Effector memory CD8-positive, alpha-beta T cell (primary cell): ENCODE measurements at places on chromosomes 3 and 15.

GRCh38 chr15:80289528-80290495 is 37.8 kb upstream of the CTXND1 start:
- DNase-seq, result no peak

GRCh38 chr3:178841011-178841410 is 230.6 kb downstream of the ZMAT3 start:
- DNase-seq, result no peak

GRCh38 chr3:20564966-20565365 is 379.0 kb upstream of the SGO1 start:
- DNase-seq, result no peak

DNA sequence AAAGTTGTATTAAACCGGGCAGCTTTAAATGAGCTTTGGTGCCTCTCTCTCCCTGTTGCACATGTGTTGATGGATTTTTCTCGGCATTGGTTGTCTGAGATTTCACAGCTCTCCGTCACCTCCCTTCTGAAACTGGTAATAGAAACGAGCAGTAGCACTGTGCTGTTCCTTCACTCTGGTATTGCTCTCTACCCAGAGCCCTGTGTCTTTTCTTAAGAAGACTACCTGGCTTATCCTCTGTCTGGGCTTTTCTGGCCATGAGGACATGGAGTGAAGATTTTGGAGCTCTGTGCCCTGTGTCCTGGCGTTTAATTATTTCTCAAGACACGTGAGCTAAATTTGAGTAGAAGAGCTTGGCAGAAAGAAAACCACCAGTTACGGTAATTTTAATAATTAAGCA is 209.6 kb upstream of the EIF1B start:
- no peak for DNase-seq

- no peak for DNase-seq
Measured at GRCh38 chr3:171225165-171225564, 198.6 kb upstream of the SLC2A2 start.

GRCh38 chr15:84714821-84715220 is 1.1 kb downstream of the SEC11A start:
- no peak for DNase-seq

GRCh38 chr3:11465744-11466616 is 177.7 kb downstream of the VGLL4 start:
- DNase-seq, result no peak

DNA sequence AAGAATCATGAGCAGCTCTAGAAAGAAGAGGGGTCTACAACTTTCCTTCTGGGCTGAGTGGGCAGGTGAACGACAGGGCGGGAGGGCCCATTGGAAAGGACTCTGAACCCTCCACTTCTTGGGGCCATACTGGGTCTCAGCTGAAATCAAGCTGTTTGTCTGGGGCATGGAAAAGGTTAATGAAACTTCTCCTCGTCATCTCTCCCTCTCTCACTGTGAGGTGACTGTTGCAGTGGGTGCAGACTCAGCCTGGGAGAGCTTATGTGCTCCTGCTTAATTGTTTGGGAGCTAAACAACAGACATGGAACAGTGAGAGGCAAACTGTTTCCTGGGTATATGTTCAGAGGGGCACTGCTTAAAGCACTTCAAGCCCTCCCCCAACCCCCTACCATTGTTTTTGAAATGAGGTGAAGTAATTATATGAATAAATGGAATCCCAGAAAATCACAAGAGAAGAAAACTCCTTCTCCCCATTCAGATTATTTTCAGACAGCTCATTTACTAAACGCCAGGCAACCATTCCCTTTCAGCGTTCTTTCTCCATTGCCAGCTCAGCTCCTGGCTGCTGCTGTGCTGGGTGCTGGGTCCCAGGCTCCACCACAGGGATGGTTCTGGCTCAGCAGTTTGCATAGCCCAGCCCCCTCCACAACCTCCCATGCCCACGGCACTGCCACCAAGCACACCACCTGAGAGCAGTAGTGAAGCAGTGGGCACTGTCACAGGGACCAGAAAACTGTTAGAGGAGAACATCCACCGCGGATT is 444.9 kb upstream of the TBL1XR1 start:
- no peak for DNase-seq

DNA sequence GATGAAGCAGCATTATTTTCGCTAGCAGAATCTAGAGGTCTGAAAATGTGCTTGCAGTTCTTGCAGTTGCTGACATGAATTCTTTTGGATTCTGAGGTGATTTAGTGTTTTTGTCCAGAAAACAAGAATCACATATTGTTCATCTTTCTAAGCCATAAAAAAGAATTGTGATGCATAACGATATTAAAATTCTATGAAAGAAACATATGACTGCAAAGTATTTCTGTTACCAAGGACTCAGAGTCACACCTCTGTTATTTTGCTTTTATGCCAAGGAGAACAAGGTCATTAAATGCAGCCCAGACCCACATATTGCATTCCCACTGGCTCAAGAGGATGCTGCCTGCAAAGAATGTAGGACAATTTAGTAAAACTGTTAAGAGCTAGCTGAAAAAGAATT is 299.8 kb upstream of the GPR149 start:
- DNase-seq, result no peak

DNA sequence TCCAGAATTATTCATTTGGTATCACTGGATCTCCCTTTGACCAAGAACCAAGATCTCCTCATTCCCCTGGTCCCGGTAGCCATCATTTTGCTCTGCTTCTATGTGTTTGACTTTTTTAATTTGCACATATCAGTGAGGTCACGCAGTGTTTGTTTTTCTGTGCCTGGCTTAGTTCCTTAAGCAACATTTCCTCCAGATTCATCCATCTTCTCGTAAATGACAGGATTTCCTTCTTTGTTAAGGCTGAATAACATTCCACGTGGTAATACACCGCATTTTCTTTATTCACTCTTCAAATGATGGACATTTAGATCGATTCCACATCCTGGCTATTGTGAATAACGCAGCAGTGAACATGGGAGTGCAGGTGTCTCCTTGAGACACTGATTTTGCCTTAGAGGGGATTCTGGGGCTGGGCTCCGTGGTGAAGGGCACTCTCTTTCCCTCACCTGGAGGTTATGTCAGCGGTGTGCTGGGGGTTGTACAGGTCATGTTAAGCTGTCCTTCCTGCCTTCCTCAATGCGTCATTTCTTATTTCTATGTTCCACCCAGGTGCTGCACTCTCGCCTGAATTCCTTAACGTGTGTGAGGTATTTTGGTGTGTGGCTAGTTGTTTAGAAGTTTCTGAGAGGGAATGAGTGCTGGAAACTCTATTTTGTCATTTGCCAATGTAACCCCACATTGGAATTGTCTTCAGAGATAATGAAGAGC is 212.2 kb downstream of the LPP start:
- no peak for DNase-seq

GRCh38 chr15:100170291-100171210 is 171.2 kb downstream of the ADAMTS17 start:
- no peak for DNase-seq

DNA sequence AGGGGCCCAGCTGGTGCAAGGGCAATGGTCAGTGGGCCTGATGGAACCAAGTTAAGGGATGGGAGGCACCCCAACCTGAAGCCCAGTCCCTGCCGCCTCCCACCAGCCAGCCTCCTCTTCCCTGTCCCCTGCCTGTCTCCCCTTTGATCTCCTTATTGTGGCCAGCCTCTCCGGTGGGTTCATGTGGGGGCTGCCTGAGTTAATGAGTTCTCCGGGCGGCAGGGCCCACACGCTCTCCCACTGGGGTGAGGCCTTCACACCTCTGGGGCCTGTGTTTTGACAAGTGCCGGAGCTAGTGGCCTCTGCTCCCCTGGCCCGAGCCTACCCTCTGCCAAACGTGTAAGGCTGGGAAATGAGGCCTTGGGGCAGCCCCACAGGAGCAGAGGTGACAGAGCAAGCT is 7.2 kb upstream of the MESP1 start:
- no peak for DNase-seq

GRCh38 chr15:75952525-75952924 is 48.8 kb downstream of the FBXO22 start:
- DNase-seq, result no peak

DNA sequence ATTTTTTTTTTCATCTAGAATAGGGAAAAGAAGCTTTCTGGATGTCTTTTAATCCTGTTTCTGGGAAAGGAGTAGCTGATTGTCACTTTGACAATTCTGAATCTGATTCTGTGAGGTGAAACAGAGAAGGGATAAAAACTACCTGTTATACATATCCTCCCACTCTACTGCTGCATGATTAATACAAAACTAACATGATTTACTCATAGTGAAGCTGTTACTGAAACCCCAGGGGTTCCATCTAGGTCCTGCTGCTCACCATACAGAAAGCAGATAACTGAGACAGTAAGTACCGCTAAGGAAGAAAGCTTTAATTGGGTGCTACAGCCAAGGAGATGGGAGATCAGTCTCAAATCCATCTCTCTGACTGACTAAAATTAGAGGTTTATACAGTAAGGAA is 610.9 kb upstream of the ALCAM start:
- DNase-seq, result no peak

- no peak for DNase-seq
Measured at GRCh38 chr15:47194718-47195117, 522.6 kb upstream of the SEMA6D start.

DNA sequence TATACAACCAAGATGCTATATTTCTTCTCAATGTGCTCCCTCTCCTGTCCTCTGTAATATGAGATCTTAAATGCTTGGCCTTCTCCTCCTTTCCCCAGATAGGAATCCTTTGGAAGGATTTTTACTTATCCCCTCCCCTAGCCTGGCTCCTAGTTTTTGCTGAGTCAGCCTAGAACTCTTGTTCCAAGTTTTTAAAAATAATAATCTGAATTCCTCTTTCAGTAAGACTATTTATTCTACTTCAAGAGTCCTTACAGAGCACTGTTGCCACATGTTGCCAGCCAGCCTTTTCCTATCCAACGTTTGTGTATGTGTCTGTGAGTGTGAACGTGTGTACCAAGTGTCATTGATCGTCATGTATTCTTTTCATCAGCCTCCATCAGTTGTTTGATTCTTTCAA is 11.0 kb upstream of the KCNMB2 start:
- DNase-seq, result no peak

GRCh38 chr3:6179761-6180160 is 681.2 kb upstream of the GRM7 start:
- DNase-seq, result no peak

DNA sequence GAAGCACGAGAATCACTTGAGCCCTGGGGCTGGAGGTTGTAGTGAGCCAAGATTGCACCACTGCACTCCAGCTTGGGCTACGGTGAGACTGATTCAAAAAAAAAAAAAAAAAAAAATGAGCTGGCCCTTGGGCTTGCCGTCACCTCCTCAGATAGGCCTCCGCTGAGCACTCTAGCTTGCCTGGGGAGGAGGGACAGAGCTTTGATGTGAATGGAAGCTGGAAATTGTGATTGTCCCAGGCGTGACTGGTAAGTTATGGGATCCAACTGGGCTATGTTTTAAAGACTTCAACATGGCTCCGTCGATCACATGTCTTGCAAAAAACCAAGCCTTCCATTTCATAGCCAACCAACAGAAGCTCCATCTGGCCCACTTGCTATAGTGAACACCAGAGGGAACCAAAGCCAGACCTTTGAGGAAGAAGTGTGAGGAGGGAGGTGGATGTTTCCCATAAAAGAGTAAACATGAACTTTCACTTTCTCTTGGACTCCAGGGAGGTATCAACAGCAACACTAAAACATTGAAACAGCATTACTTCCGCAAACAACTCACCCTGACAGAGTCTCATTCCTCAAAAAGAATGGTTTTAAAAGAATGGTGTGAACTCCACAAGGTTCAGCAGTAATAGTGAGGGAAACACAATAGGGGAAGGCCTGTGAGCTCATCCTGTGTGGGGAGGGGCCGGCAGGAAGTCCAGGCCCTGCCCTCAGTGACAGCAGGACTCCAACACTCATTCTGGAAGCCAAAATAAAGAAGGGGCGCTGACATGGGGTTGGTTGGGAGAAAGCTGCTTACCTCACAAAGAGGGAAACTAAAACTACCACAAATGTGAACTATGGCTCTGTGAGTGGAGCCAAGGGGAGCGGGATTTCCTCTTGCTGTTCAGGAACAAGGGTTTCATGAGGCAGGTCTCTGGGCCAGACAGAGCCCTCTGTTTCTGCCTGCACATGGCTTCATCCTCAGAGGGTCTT is 59.2 kb upstream of the IL12A start:
- DNase-seq, result no peak

DNA sequence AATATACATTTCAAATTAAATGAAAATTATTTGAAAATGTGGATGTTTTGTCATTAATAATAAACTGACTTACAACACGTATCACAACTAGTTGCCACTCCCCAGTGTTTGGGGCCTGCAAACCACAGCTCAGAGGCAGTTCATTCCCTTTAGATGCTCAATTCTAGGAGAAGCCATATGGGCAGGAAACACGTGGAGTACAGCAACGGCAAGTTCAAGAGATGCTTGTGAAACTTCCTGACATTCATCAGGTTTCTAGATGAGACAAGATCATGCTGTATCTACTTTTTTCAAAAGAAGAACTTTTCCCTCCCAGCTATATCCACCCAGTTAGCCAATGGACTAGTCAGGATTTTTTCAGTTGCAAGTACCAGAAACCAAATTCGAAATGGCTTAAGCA is 17.6 kb upstream of the PLA2G4D start:
- no peak for DNase-seq

DNA sequence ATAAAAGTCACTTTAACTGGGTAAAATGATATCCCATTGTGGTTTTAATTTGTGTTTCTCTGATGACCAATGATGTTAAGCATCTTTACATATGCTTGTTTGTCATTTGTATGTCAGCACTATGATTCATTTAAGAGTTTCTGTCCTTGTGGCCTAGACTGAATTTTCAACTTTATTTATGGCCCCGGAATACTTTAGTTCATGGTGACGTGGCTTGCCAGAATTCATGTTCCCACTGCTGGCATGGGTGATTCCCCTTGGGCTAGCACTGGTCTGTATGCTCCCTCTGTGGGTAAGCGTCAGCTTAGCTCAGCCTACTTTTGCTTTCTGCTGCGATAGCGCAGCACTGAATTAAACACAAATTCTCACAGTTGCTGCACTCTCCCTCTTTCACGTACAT is 436.3 kb upstream of the SGO1 start:
- no peak for DNase-seq

- DNase-seq, result no peak
Measured at GRCh38 chr3:104520228-104520655, 846.5 kb upstream of the ALCAM start.

DNA sequence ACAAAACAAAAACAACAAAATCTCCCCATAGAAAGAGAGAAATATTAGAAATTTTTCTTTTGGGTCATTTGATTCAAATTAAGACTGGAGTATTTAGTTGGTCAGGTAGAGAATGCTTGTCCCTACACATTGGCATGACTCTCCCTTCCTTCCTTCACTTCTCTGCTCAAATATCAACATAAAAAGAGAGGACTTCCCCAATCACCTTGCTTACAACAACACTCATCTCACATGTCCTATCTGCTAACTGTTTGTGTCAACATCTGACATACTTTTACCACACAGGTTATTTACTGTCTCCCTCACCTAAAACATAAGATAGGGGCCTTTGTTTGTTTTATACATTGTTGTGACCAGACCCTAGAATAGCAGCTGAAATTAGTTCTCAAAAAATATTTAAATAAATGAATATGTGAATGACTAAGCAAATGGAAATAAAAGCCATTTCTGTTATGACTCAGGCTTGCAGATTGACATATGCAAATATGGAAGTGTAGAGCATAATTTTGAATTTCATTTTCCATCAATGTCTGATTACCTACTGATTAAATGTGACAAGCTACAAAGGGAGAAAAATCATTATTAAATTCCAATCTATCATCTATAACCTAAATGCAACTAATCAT is 304.8 kb downstream of the CTNNB1 start:
- no peak for DNase-seq

- no peak for DNase-seq
Measured at GRCh38 chr3:49804141-49805041, 1.3 kb downstream of the INKA1 start.

GRCh38 chr3:56633602-56634535 is 49.2 kb downstream of the TASOR start:
- no peak for DNase-seq
